Left ventricle myocardium superior (tissue), 1 donor: ENCODE measurements at places on chromosomes 6 and 20. TPM values are rescaled to one million over a fixed set of nuclear protein-coding genes. Genes with fewer than 3 reads are reported as not detected.
A peak's percentile ranks its signal among the peaks of the same experiment; 100 is the strongest.

- DNase-seq = no peak
Measured at GRCh38 chr20:36984257-36984638, 32.7 kb upstream of the SAMHD1 start.

DNA sequence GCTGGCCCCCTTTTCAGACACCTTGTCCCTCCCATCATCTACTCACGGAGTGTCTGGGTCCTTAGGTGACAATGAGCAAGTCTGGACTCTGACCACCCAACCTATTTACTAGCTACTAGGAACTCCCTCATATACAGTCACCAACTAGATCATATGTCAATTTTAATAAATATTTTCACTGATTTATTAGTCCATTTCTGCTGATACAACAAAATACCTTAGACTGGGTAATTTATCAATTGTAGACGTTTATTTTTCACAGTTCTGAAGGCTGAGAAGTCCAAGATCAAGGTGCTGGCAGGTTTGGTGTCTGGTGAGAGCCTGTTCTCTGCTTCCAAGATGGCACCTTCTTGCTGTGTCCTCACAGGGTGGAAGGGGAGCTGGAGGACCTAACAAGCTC lies 229.7 kb downstream of the PTPRT start:
- no peak for DNase-seq

- no peak for DNase-seq
Measured at GRCh38 chr6:157314705-157315321, 8.5 kb downstream of the TMEM242 start.

DNA sequence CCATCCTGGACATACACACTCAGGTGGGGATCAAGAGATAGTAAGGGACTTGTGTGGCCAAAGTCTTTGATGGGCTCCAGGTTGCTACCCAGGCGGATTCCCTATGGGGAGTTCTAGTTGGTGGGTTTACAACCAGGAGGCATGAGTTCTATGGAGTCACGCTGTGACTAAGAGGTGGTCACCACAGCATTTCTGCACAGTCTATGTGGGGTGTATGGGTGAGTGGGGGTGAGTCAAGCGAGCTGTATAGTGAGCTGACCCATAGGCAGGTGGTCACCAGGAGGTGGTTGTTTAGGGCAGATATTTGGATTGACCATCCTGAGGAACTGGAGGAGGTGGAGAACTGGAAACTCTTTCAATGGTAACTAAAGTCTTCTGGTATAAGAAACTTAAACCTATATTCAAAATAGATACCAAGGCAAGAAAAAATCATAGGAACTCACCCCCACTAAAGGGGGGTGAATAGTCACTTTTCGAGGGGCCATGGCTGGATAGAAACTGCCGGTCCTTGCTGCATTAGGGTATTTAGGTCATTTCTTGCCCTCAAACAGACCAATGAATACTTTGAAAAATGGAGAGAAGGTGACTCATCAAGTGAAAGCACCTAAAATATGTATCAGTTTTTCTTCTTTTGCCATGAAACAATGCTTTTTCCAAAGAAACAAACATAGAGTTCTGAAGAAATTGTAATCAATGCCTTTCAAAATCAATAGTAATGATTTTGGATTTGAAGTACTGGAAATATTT lies 84.3 kb upstream of the NRN1 start:
- no peak for DNase-seq

- DNase-seq = no peak
Measured at GRCh38 chr6:37316071-37316470, 37.7 kb upstream of the RNF8 start.

The ZKSCAN8 gene
- 13.9 TPM for total RNA-seq

The GDAP1L1 gene
- 0.42 TPM for total RNA-seq

GRCh38 chr20:56433880-56434255 lies 21.8 kb downstream of the CASS4 start:
- no peak for DNase-seq

The PAK5 gene
- total RNA-seq = not detected

- DNase-seq = no peak
Measured at GRCh38 chr6:29255530-29255929, 46.0 kb upstream of the OR14J1 start.

The REM1 gene
- total RNA-seq = 2.0 TPM

The SAPCD1 gene
- 0.47 TPM for total RNA-seq

The MSH5 gene
- 1.3 TPM for total RNA-seq

The BPIFB2 gene
- total RNA-seq = not detected

DNA sequence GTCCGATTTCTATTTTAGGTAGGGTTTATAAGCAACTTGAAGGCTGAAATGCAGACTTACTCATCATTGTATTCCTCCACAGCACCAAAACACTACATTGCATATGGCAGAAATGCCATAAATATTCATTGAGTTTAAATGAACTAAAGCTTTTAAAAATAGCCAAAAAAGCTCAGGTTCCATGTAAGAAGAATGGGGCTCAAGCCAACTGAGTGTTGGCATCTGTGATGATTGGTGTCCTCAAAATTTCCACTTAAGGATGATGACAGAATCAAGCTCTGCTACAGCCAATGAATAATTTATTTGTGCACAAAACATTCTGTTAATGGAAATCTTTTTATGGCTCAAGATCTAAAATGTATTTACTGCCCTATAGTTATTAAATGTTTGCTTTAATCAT lies 115.4 kb downstream of the HIVEP2 start:
- DNase-seq = no peak

The HELZ2 gene
- 13.2 TPM for total RNA-seq

DNA sequence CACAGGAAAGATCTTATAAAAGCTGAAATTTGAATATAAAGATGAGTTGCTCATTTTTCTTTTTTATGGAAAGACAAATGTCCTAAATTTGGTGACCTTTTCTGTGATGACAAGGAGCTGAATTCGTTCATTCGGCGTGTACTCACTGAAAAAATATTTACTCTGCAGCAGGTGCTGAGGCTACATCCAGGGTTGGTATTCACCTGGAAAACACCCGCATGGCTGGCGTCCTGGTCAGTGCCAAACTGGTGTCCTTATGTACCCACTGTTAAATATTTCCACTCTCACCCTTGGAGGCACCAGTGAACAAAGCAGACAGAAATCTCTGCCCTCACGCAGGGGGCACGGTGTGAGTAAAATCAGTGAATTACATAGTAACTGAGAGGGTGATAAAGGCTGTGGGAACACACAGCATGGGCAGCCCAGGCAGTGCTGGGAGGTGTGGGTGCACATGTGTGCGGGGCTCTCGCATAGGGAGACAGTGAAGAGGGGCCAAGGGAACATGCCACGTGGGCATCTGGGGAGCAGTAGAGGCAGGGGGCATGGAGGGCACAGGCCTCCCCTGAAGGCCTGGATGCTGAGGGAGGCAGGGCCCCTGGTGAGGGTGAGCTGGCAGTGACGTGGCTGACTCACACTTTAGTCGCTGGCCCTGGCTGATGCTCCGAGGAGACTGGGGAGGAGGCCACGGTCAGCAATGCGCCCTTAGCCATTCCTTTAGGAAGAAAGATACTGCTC lies 89.7 kb downstream of the INSM1 start:
- DNase-seq = no peak

- no peak for DNase-seq
Measured at GRCh38 chr6:123042401-123042800, 46.4 kb downstream of the CLVS2 start.

DNA sequence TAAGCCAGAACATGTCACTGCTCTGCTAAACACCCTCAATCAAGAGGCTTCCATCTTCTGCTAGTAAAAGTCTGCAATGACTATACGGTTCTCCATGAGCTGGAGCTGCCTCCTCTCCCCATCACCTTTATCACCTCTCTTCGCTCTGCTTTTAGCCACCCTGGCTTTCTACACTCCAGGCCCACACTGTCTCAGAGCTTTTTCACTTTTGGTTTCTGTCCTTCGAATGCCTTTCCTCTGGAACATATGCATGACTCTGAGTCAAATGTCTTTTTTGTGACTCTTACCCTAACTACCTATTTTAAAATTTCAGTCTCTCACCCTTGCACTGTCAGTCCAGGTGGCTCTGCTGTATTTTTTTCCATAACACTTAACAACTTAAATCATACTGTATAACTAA lies 525.4 kb upstream of the RNF217 start:
- no peak for DNase-seq

The HCK gene
- 4.4 TPM for total RNA-seq

GRCh38 chr6:166105341-166106075 lies 62.1 kb downstream of the TBXT start:
- no peak for DNase-seq

GRCh38 chr20:17872434-17872833 lies 96.2 kb downstream of the SNX5 start:
- DNase-seq = no peak

GRCh38 chr20:6942266-6942665 lies 174.8 kb downstream of the BMP2 start:
- DNase-seq = no peak

DNA sequence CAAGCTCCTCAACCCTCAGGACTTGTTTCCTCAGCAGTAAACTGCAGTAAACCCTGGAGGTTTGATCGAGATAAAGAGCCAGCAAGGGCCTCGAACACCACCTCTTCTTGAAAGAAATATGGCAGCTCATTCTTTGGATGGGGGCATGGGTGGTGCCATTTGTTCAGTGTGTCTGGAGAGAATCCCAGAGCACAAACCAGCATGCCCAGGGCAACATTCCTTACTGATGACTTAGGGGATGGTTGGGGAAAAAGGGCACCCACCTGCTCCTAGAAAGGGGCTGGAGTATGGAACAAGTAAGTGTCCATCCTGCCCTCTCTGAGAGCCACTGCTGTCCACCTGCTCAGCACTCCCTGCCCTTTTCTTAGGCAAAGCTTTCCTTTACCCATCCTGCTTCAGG lies 31.3 kb upstream of the ZFAND3 start:
- no peak for DNase-seq

GRCh38 chr6:32868257-32868788 lies 14.3 kb downstream of the PSMB9 start:
- DNase-seq = peak; percentile 82

- no peak for DNase-seq
Measured at GRCh38 chr6:158519300-158519699, 40.6 kb upstream of the TMEM181 start.

GRCh38 chr6:19037607-19038006 lies 650.5 kb downstream of the RNF144B start:
- no peak for DNase-seq

The HSPA1L gene
- 2.0 TPM for total RNA-seq

- DNase-seq = peak; percentile 60
Measured at GRCh38 chr6:32092760-32093497, 16.2 kb downstream of the TNXB start.

GRCh38 chr6:80720824-80721223 lies 614.4 kb downstream of the BCKDHB start:
- DNase-seq = no peak

The GRM1 gene
- total RNA-seq = 1.3 TPM

DNA sequence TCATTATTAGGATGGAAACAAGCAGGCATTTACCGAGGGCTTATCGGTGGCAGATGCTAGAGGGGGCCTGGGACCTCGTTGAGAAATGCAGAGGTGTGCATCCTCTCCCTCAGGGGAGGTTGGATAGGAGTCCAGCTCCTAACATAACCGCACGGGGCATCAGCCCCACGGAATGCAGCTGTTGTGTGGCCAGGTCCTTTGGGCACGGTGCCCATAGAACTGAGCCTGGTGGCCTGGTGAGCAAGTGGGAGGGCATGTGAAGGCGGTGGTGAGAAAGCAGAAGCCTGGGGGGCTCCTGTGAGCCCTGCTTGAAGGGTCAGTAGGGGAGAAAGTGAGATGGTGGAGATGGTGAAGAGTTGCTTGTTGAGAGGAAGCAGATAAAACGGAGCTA lies 143.7 kb downstream of the CDH26 start:
- no peak for DNase-seq

- DNase-seq = no peak
Measured at GRCh38 chr6:14571746-14572145, 454.2 kb downstream of the CD83 start.

DNA sequence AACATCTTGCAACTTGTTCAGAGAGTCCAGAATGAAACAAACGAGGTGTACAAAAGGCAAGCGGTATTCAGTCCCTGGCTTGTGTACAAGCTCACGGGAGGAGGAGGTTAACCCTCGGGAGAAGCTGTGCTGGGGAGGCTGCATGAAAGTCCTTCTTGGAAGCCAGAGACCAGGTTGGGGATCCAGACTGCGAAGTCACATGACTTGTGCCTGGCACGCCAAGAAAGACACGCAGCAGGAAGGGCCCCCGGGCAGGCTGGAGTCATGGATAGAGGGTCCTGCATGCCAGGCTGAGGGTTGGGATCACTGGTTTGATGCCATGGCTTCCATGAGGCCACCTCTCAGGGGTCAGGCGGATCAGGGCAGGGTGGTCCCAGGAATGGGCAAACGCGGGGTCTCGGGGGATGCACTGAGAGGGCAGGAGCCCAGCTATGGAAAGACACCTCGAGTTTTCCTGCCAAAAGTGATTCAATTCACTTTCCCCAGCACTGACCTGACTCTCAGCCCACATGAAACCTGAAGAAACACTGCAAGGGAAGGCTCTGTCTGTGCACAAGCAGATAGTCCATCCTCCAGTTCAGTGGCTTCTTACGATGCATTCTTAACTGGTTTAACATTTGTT lies 79.4 kb downstream of the DLL1 start:
- DNase-seq = no peak

The CTCFL gene
- total RNA-seq = not detected

The HLA-C gene
- 167 TPM for total RNA-seq

DNA sequence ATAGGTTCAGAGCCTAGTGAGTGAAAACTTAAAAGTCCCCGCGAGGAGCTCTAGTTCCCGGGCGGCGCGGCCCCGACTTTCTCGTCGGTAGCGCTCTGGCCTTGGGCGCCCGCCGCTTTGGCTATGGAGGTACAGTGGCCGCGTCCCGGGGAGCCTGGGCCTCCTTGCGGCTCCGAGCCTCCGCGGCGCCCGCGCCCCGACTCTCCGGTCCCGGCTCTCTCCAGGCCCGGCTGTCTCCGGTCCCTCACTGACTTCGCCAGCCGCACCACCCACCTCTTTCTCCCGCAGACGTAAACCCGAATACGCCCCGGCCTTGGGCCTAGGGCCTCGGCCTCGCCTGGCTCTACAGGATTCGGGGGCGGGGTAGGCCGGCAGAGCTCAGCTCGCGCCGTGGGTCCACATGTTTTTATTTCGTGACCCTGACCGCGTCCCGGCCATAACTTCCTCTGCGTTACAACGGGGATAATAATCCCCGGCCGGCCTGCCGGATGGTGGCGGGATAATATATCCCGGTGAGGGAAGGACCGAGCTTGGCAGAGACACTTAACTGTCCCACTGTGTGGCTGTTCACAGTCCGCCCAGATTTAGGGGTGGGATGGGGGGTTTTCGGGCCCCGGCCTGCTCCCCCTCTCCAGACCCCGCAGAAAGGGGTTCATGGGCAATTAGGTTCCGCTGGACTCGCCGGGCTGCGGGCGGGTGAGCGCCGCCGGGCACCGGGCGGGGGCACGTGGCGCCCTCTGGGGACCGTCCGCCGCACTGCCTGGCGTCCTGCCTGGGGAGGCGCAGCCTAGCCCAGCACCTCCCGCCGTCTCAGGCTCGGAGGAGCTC lies 10.0 kb upstream of the TBX18 start:
- peak; percentile 78 for DNase-seq

The PDYN gene
- not detected for total RNA-seq

The LY6G6D gene
- not detected for total RNA-seq

The ZCCHC3 gene
- 11.0 TPM for total RNA-seq

GRCh38 chr20:61424628-61425420 lies 172.8 kb downstream of the CDH4 start:
- DNase-seq = no peak
